NCI-H2081 treated with DMSO at 0.1 percent for 48 hours (cell line): ENCODE measurements at places on chromosomes 1 and 21.

- no peak for DNase-seq
Measured at GRCh38 chr1:3787745-3788605, 8.3 kb downstream of the LRRC47 start.

DNA sequence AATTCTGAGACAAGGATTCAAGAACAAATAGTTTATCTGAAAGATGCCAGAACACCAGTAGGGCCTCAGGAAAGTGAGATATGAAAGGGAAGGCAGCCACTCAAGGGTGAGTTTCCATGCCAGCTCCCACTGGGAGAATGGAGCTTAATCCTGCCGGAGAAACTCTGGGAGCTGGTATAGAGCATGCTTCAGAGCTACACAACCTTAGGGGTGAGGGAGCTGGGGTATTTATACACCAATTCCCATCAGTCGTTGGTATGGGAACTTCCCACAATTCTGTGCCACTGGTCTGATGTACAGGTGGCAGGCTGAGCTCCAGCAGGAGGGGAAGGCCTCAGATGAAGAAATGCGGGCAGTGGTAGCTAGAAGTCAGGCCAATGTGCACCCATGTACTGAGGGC lies 86.6 kb downstream of the KAZN start:
- no peak for DNase-seq

DNA sequence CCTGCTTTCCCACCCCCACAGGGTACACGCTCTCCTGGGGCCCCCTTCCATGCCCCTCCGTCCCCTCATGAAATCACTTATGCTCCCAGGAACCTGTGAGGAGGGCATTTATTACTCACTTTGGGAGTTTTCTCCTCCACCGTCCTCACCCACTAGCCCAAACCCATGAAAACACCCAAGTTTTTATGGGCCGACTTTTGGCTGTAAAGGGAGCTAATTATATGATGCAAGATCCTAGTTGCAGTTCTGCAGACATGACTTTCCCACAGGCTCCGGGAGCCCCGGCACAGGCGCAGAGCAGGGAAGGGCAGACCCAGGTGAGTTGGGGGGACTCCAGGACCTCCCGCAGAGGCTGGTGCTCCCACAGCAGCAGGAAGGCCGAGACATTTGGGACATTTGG lies 29.7 kb downstream of the EPHA2 start:
- no peak for DNase-seq

GRCh38 chr1:220421508-220421907 lies 106.4 kb upstream of the MARK1 start:
- DNase-seq, result no peak

- no peak for DNase-seq
Measured at GRCh38 chr1:220370041-220370700, 97.9 kb upstream of the RAB3GAP2 start.

DNA sequence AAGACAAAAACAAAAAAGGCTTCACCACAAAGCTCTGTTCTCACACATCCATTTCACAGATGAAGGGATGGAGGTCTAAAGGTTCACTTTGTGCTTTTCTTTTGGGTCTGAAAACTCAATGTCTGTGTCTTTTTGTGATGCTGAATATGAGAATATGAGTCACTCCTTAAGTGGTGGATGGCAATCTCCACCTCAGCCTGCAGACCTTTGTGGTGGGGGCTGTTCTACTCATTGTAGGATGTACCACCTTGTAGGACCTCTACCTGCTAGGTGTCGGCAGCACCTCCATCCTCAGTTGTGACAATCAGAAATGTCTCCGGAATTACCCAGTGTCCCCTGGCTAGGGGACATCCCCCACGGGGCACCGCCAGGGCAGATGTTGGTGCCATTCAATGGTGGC lies 42.8 kb downstream of the UBASH3A start:
- no peak for DNase-seq

DNA sequence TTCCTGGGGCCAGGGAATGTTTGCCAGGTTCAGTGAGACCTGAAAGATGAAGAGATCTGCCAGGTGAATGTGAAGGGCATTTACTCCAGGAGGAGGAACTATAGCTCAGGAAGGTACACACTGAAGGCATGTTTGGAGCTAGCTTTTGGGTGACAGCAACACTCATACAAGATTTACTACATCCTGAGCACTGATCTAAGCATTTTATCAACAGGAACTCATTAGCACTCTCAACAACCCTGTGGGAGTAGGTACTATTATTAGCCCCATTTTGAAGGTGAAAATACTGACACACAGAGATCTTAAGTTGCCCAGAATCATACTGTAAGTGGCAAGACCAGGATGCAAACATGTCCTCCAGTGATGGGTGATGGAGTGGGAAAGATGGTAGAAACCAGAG lies 6.7 kb downstream of the GADD45A start:
- no peak for DNase-seq

DNA sequence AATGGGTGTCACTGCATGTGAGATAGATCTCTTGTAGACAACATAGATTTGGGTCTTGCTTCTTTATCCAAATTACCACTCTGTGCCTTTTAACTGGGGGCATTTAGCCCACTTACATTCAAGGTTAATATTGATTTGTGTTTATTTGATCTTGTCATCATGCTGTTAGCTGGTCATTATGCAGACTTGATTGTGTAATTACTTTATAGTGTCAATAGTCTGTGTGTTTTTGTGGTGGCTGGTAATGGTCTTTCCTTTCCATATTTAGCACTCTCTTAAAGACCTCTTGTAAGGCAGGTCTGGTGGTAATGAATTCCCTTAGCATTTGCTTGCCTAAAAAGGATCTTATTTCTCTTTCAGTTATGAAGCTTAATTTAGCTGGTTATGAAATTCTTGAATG lies 29.6 kb downstream of the ZNF691 start:
- peak; percentile 61 for DNase-seq

- no peak for DNase-seq
Measured at GRCh38 chr1:22722901-22723550, 12.4 kb downstream of the EPHB2 start.

DNA sequence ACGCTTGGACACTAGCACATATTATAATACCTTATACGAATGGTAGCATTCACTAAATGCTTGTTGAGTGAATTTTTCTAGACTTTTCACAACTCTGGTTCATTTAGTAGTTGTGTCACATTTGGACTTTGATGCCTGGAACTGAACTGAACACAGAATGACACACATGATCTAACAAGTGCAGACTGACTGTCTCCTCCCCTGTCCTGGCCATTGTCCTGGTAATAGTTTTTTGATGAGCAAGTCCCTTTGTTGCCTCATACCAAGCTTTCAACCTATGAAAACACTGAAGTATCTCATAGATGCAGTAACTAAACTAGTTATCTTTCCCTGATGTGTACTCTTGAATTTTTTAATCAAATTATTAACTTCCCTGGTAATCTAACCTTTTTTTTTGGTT lies 66.4 kb downstream of the LRRC8D start:
- no peak for DNase-seq

- no peak for DNase-seq
Measured at GRCh38 chr1:183604038-183604808, 14.0 kb upstream of the NCF2 start.

GRCh38 chr1:199101139-199101538 lies 462.3 kb downstream of the PTPRC start:
- no peak for DNase-seq

DNA sequence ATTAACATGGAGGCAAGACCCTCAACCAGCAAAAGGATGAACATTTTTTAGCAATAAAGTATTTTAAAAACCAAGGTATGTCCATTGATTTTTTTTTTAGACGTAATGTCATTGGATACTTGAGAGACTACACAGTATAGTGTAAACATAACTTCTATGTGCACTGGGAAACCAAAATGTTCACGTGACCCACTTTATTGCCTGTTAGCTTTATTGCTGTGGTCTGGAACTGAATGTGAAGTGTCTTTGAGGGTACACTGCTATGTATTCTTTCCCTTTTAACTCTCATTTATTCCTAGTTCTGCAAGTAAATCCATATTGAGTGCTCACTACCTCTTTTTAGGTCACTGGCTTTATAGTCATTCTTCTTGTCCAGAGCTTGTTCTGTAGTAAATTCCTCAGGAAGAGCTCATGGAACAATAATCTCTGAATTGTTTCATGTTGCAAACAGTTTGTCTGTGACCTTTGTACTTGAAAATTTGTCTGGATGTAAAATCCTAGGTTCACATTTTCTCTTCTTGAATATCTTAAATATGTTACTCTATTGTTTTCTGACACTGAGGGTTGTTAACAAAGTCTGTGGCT lies 20.6 kb downstream of the ABCD3 start:
- no peak for DNase-seq

DNA sequence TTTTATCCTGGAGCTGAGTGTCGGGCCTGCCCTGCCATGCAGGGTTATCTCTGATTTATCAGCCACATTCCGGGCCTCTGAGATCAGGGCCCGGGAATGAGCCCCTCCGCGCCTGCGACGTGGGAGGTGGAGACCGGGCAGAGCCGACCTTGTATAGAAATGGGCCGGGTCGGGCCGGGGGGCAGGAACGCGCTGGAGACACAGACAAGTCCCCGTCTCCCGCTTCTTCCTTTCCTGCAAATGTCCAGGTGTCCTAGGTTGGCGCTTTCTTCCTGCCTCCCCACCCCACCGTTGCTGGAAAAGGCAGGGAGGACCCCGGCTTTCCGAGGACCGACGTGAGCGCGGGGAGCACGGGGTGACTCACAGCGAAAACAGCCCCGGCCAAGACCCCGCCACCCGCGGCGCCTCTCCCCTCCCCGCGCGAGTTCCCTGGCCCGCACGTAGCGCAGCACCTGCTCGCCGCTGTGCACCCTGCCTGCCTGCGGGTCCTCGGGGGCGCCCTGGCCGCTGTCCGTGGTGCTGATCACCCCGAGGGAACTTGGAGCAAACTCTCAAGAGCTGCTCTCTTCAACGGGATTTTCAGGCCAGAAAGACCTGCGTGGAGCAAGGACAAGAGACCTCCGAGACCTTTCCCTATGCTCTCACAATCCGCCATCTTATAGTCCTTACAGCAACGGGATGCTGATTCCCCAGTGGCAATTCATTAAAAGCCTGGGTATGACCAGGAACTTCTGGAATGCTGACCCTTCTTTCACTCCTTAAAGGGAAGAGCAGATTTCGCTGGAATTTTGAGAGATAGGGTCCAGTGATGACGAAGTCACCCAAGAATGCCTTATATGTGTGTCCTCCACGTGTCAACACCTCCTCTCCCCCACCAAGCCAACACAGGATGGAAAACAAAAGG lies 475 bp upstream of the NPPB start:
- DNase-seq, result no peak

DNA sequence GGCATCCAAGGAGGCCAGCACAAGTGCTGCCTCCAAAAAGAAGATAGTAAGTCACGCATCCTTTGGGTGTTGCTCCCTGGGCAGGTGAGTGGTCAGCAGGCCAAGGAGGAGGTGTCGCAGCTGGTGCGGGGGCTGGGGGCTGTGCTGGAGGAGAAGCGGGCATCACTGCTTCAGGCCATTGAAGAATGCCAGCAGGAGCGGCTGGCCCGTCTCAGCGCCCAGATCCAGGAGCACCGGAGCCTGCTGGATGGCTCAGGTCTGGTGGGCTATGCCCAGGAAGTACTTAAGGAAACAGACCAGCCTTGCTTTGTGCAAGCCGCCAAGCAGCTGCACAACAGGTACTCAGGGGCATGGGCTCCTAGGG lies 4.3 kb downstream of the TRIM46 start:
- DNase-seq, result no peak

GRCh38 chr1:244155661-244156060 lies 104.6 kb downstream of the ZBTB18 start:
- no peak for DNase-seq

- DNase-seq, result no peak
Measured at GRCh38 chr1:232553809-232554208, 76.1 kb downstream of the SIPA1L2 start.

DNA sequence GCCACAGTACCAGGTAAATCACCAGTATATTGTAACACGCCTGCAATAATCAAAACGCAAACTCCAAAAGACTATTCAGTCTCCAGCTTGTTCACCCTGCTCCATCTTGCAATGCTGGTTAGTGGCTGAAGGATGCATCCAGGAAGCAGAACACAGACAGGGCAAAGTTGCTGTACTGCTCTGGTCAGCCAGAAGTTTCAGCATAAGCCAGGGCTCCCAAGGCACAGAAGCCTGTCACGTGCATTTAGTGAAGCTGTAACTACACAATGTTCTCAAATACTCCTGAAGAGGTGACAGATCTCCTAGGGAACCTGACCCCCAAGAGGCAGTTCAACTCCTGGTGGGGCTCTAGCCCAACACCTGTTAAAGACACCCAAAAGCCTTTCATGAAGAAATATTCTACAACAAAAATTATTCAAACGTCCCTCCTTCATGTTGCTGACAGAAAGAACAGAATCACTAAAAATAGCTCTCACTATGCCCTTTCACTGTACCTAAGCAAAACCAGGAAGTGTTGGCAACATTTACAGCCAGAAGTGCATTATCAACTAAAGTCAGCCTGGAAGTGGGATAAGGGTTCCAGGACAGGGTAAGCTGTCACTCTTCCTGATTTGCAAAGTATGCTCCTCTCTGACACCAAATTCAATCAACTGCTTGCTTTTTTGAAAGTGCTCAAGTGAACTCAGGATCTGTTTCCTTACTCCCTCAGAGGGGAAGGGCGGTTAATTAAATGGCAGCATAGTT lies 52.1 kb downstream of the SLC35D1 start:
- DNase-seq, result no peak

GRCh38 chr1:154772606-154773506 lies 97.2 kb downstream of the KCNN3 start:
- DNase-seq, result no peak

DNA sequence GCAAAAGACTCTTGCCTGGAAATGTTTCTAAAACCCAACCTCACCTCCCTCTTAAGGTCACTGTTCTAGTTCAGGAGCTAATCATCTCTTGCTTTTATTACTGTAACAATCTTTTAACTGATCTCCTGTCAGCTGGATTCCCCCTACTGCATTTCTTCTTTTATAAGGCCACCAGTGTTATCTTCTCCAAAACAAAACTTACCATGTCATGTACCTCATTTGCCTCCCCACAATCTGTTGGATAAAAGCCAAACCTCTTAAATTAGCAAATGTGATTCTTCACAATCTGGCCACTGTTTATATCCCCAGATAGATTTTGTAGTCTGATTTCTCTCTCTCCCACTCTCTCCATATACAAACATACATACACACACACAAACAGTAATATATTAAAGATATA lies 143.3 kb downstream of the DENND1B start:
- DNase-seq, result no peak

- no peak for DNase-seq
Measured at GRCh38 chr1:38068220-38068979, 21.8 kb upstream of the POU3F1 start.

GRCh38 chr21:35738347-35738961 lies 321.9 kb downstream of the SETD4 start:
- no peak for DNase-seq

DNA sequence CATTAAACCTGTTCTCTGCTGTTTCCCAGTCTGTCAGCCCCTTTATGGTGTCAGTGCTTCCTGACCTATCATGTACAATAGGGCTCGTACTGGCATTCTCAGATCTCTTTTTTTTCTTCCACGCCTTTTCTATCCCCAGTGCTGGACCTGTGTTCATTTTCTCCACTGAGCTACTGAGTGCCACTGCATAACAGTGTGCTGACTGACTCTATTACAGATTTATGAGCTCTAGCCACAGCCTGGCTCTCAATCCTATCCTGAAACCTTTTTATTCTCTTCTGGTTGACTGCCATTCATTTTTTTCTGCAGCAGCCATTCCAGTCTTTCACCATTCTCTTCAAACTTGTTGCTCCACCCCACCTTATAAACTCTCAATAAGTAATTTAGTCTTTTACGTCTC lies 59.6 kb upstream of the MACF1 start:
- DNase-seq, result no peak

- no peak for DNase-seq
Measured at GRCh38 chr1:151839082-151839412, 573 bp downstream of the C2CD4D start.

- no peak for DNase-seq
Measured at GRCh38 chr1:48227165-48228013, 4.9 kb downstream of the SLC5A9 start.

GRCh38 chr1:228508840-228509415 lies 21.7 kb downstream of the RNF187 start:
- DNase-seq, result no peak
